Pulmonary artery endothelial cell (primary cell): ENCODE measurements at places on chromosomes 1 and 21. TPM values are rescaled to one million over a fixed set of nuclear protein-coding genes. Genes with fewer than 3 reads are reported as not detected.

- no peak for DNase-seq
Measured at GRCh38 chr1:42323551-42323950, 11.5 kb downstream of the FOXJ3 start.

GRCh38 chr1:61332196-61332753 lies 249.9 kb downstream of the NFIA start:
- DNase-seq = no peak

- no peak for DNase-seq
Measured at GRCh38 chr1:220370041-220370700, 97.9 kb upstream of the RAB3GAP2 start.

DNA sequence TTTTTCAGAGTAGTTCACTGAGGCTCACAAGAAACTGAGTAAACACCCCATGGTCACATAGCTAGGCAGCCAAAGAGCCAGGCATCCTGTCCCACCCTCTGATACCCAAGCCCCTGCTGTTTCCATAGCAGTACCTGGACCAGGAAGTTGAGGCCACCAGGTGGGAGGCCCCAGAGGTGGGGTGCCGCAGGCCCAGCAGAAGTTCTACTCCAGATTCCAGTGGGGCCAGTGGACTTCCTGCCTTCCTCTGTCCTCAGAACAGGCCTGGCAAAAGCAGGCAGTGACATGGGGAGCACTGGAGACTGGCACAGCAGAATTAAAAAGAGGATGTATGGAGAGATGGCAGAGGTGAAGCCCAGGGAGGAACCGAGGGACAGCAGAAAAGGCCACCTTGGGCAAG lies 19.0 kb downstream of the FOXO6 start:
- DNase-seq = no peak

- DNase-seq = no peak
Measured at GRCh38 chr1:228376651-228377631, 29.7 kb downstream of the TRIM11 start.

TEX38 gene
- not detected in 2 replicates for total RNA-seq

LCE1A gene
- total RNA-seq = not detected in 2 replicates
